NCI-H460 (cell line): ENCODE measurements at places on chromosomes 4 and X. TPM values are rescaled to one million over a fixed set of nuclear protein-coding genes. Genes with fewer than 3 reads are reported as not detected.
A peak's percentile ranks its signal among the peaks of the same experiment; 100 is the strongest.

GRCh38 chrX:133923113-133923512 is 62.3 kb downstream of the GPC3 start:
- DNase-seq, result no peak

- no peak for DNase-seq
Measured at GRCh38 chr4:113673450-113673849, 88.1 kb downstream of the CAMK2D start.

GRCh38 chr4:5041699-5042098 is 9.6 kb upstream of the STK32B start:
- DNase-seq, result no peak

The PPP3CA gene
- total RNA-seq, result 15.7 and 16.5 TPM in 2 replicates

The LONRF3 gene
- 9.1 and 11.8 TPM in 2 replicates for total RNA-seq

GRCh38 chr4:148064451-148064850 is 332.6 kb downstream of the ARHGAP10 start:
- no peak for DNase-seq

DNA sequence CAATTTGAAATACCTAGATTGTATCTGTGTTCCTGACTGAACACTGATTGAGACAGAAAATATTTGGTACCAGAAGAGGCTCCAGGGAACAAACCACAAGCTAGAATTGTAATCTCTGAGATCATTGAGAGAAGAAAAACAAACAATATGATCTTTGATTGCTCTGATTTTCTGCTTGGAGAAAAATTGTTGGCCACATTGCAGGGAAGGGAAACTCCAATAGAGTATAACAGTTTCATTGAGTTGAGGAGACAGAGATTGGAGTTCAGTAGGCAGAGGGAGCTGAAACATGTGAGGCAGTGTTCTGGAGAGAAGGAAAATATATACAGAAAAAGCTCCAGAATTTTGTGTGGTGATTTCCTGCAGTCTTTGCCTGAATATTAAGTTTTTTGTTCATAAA is 158.2 kb downstream of the C4orf33 start:
- no peak for DNase-seq

DNA sequence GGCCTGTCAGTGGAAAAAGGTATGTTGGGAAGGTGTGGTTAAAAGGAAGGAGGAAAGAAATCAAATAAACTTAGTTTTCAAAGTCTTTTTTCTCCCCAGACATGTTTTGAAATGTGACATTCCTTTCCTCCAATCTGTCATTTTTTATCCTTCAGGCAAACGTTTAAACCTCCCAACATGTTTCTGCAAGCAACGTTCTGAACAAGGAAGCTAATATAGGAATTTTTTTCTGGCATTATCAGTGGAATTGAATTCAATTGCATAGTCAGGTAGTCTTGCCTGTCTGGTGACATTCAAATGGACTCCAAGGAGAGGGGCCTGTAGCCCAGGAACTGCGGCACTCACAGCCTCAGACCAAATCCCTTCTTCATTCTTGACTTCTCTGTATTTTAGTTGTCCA is 30.0 kb upstream of the RASSF6 start:
- DNase-seq, result no peak

GRCh38 chrX:1205681-1206611 is 6.5 kb downstream of the CRLF2 start:
- DNase-seq, result peak; percentile 92
